ENCODE measurements at places on chromosomes 5 and 9. TPM values are rescaled to one million over a fixed set of nuclear protein-coding genes. Genes with fewer than 3 reads are reported as not detected.

DNA sequence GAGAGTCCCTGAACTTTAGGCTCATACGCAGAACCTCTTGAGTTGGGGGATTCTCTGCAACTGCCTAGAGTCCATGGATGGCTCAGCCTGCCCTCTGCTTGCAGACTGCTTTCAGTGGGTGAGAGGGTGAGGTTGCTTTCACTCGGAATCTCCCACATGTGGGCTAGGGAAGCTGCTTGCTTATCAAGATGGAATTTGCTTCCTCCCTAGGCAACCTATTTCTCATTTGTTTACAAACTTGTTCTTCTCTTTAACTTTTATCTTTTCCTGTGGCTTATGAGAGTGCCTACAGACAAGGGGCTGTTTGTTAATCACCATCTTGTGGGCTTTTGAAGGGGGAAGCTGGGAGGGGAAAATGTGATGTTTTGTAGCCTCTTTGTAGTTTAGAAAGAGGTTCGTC lies 10.0 kb downstream of the TLE4 start:
- no peaks in the 10 kb centered on the region for H3K27me3 ChIP-seq
- peak overlapping the region; percentile 51 for H3K4me3 ChIP-seq
- peaks cover 12% of the 10 kb centered on the region for H3K36me3 ChIP-seq
- peaks cover 47% of the 10 kb centered on the region for H3K4me1 ChIP-seq
- peak; percentile 71 for DNase-seq

GRCh38 chr9:94065535-94065961 lies 18.7 kb upstream of the PTPDC1 start:
- H3K27ac ChIP-seq, result no peak overlapping the region
- no peak overlapping the region for H3K4me3 ChIP-seq
- H3K4me1 ChIP-seq, result peaks cover 4% of the 10 kb centered on the region

DNA sequence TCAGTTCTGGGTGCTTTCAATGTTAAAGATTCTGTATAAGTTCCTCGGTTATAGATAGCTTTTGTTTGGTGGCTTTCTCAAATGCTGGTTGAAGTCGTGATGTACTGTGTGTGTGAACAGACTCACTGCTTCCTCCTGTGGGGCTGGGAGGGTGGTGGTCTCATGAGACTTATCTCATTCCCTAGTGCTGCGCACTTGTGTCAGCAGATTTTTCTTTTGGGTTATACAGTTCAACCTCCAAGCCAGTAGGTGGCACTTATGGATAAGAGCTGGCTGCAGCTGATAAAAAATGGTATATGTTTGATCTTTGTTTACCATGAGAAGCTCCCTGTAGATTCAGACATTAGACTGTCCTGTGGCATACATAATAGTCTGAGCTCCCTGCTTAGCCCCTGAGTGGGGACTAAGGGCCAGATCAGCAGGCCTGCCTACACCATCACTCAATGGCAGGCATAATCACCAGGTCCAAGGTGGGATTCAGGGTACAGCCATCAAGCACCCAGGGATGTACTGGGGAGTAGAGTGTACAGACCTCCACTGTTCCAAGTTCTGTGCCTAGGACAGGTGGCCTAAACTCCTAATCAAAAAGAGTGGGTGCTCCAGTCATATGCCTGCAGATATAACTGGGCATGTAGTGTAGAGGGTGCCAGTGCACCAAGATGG lies 174.2 kb downstream of the OXCT1 start:
- H3K4me1 ChIP-seq, result no peaks in the 10 kb centered on the region
- no peaks in the 10 kb centered on the region for H3K36me3 ChIP-seq
- H3K4me3 ChIP-seq, result no peak overlapping the region
- no peak for DNase-seq

- no peaks in the 10 kb centered on the region for H3K36me3 ChIP-seq
- DNase-seq, result no peak
- H3K27me3 ChIP-seq, result no peaks in the 10 kb centered on the region
Measured at GRCh38 chr5:9431496-9432258, 114.2 kb downstream of the SEMA5A start.

GRCh38 chr9:87647114-87647513 lies 78.8 kb upstream of the CTSL start:
- DNase-seq, result no peak
- H3K4me3 ChIP-seq, result no peak overlapping the region
- peaks cover 2% of the 10 kb centered on the region for H3K27me3 ChIP-seq
- H3K4me1 ChIP-seq, result no peaks in the 10 kb centered on the region
- no peaks in the 10 kb centered on the region for H3K36me3 ChIP-seq
- no peak overlapping the region for H3K27ac ChIP-seq

GRCh38 chr9:96514108-96514799 lies 64.3 kb downstream of the HABP4 start:
- no peak overlapping the region for H3K4me3 ChIP-seq
- H3K27me3 ChIP-seq, result peaks cover 7% of the 10 kb centered on the region
- DNase-seq, result no peak
- H3K27ac ChIP-seq, result no peak overlapping the region
- peaks cover 2% of the 10 kb centered on the region for H3K4me1 ChIP-seq

DNA sequence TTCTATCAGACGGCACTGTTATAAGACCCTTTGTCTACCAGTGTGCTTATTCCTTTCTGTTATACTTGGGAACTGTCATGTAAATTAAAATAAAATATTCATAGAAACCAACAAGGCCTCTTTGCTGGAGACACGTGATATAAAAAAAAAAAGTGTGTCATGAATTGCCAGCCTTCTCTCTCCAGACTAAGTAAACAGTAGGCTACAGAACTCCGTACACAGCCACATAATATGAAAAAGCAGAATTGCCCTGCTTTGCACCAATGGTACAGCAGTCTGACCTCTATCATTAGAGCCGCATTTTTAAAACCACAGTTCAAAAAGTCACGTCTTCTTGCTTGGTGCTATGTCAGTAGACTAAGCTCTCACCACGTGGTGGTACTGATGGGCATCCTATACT lies 231.3 kb downstream of the SEMA5A start:
- no peaks in the 10 kb centered on the region for H3K36me3 ChIP-seq
- H3K4me3 ChIP-seq, result no peak overlapping the region
- H3K4me1 ChIP-seq, result no peaks in the 10 kb centered on the region
- no peak for DNase-seq
- H3K27me3 ChIP-seq, result no peaks in the 10 kb centered on the region
- H3K27ac ChIP-seq, result no peak overlapping the region

Gene PLPP7
- not detected for total RNA-seq

Gene CD180
- 0.26 TPM for total RNA-seq
